Stimulated activated CD4-positive, alpha-beta T cell treated with anti-CD3 and anti-CD28 coated beads, Interleukin-4, amount 100 ng/mL, for 1 hour (primary cell): ENCODE measurements at places on chromosomes 12 and 14.

DNA sequence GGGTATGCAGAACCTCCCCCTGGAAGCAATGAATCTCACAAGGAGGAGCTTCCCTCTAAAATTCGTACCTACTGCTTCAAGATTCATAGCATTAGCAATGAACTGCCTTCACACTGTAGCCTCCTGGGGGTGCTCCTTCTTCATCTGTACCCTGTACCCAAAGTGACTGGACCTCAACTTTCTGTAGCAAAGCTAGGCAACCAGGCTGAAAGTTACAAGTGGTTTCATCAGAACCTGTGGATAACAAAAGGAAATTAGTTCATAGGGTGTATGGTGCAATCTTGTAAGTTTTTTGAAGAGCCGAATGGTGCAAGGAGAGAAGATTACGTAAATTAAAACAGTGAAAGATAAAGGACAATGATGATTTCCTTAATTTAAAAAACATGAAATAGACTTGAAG lies 1541.7 kb upstream of the FLRT2 start:
- no peak for DNase-seq

- no peak for DNase-seq
Measured at GRCh38 chr14:68127166-68127565, 307.6 kb downstream of the RAD51B start.

DNA sequence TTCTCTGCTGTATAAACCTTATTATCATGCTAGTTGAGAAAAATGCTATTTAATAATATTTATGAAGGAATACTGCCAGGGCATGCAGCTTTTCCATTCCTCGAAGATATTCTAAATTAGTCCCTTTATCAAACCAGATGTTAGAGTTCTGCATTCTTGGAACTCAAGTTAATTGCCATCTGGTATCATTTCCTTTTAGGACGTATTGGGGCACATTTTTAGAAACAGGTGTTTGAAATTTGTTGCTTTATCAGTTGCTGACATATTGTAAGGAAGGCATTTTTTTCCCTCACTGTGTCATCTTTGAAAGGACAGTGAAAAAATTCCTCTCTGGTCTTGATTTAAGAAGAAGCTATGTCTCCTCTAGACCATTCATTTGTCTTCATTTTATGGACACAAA lies 471.2 kb upstream of the PRICKLE1 start:
- no peak for DNase-seq

DNA sequence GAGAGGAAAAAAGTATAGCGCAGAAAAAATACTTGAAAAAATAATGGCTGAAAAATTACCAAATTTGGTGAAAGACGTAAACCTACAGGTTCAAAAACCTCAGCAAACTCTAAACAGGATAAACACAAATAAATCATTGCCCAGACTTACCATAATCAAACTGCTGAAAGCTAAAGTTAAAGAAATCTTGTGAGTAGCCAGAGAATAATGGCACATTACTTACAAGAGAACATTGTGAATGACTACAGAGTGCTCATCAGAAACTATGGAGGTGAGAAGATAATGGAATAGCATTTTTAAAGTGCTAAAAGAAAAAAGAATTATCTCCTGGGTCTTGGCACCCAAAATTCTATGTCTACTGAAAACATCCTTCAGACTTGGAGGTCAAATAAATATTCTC lies 36.0 kb downstream of the ATF1 start:
- no peak for DNase-seq

DNA sequence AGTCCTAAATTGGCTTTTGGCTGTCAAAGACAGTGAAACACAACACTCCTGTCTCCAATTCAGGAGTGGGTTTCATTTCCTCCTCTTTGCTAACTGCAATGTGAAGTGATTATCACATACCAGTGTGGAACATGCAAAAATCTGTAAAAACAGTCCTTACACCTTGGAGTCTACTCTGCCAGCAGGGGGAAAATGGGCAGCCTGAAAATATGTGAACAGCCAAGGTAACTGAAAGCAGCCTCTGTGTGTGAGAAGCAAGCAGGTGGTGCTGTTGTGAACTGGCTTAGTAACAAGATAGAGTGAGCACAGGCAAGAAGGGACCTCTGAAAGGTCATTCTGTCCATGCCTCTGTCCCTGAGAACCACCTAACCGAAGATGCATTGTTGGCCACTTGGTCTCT lies 6.0 kb downstream of the PRMT8 start:
- DNase-seq, result no peak

- no peak for DNase-seq
Measured at GRCh38 chr12:119354172-119354571, 19.6 kb downstream of the CCDC60 start.

GRCh38 chr12:51188359-51189051 lies 15.6 kb upstream of the TFCP2 start:
- no peak for DNase-seq

- peak; percentile 10 for DNase-seq
Measured at GRCh38 chr12:116609319-116610114, 50.3 kb downstream of the MAP1LC3B2 start.

- no peak for DNase-seq
Measured at GRCh38 chr12:2244013-2244861, 191.4 kb downstream of the CACNA1C start.

- no peak for DNase-seq
Measured at GRCh38 chr14:68232300-68233055, 412.9 kb downstream of the RAD51B start.

- peak; percentile 10 for DNase-seq
Measured at GRCh38 chr12:67792185-67792584, 143.6 kb downstream of the DYRK2 start.

DNA sequence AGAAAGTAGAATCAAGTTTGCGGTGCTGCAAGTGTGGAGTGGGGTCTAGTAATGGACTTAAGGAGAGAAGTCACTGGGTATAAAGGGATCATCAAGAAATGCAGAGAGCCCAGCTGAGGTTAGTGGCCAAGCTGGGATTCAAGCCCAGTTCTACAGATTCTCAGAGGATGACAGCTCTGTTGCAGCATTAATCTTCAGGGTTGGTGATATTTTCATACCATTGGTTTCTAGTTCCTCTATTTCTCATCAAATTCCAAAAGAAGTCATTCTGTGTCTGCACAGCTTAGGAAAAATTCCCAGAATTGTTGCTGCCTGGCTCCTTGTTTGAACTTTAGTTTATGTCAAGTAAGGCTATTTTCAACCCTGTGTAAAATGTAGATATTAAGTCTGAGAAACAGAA lies 169.5 kb upstream of the NTF3 start:
- DNase-seq, result no peak

- DNase-seq, result no peak
Measured at GRCh38 chr12:9049520-9050133, 60.3 kb downstream of the KLRG1 start.

GRCh38 chr12:70774055-70774454 lies 136.8 kb upstream of the PTPRB start:
- no peak for DNase-seq

GRCh38 chr12:64618953-64619590 lies 8.8 kb downstream of the RASSF3 start:
- no peak for DNase-seq

- DNase-seq, result no peak
Measured at GRCh38 chr12:800401-800800, 48.0 kb downstream of the WNK1 start.

DNA sequence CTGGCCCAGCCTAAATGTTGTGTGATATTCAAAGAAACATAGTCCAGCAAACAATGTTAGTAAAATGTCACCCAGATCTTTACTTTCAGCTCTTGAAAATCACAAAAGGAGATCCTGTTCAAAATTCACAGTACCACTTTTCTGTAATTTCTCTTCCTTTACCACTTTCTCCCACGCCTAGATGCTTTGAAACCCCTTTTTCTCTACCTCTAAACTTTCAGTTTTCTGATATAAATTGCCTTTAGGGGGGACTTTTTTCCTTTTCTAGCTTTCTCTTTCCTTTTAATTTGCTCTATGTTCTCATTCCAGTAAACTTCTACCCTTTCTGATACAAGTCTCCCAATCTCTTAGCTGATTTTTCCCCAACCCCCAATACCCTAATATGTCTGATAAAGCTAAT lies 101.8 kb downstream of the LMO3 start:
- no peak for DNase-seq

DNA sequence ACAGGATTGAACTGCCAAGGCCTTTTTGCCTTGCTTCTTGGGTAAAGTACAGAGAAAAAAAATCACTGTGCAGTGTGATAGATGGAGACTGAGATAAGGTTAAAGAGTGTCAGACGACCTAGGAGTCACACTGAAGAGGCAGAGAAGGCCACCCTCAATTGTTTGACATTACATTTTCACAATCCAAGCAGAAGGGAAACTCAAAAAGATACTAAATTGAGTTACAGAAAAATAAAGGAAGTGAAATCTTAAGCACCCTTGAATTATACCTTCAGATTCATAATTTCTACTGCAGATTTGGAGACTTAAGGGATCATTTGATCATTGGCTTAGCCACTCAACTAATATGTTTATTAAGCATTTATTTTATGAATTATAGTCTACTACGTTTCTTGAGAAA lies 97.1 kb downstream of the MYF5 start:
- no peak for DNase-seq

DNA sequence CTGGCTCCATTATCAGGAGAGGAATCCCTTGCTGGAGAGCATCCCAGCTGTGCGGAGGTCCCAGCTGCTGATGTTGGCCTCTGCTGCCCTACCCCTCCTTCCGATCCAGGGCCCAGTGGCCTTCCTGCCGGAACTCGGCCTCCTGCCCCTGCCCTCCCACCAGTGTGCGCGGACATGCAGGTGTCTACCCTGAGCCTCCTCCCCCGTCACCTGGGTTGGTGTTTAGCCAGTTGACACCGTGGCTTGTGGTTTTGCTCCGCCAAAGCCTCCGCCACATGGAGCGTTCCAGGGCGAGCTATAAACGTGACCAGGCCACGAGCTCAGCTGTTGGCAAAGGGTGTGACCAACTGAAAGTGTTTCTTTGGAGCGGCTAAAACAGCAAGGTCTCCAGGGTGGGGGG lies 1104.3 kb downstream of the BCL11B start:
- DNase-seq, result no peak

DNA sequence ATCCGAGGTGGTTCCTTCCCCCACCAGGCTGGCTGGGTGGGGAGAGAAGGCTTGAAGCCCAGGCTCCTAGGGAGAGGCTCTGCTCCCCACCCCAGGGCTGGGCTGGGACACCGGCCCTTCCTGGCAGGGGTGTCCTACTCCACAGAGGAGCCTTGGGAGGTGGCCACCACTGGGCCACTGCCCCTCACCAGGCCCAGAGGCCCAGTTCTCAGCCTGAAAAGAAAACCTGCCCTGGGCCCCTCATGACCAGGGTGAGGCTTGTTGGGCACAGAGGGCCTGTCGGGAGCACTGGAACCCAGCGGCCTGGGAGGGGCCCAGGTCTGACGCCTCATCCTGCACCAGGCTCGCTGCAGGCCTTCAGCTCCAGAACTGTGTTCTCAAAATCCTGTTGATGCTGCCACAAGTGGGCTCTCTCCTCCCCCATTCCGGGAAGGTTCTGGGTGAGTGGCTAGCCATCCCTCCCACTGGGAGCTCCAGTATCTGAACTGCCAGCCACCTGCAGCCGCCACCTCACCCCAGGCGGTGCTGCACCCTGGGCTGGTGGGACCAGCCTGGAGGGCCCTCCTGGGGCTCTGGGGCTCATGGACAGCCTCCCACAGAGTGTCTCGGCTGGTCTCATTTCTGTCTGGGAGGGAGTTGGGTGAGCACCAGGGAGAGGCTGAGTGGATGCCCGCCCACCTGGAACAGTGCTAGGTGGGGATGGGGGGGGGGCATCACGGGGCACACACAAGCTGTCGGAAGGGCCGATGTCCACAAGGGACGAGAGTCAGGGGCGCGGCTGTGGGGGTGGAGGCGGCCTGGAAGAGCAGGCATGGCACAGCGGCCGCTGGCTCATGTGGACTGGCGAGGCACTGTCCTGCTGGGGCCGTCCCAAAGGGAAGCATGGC lies 11.8 kb downstream of the BAG5 start:
- DNase-seq, result no peak
